Hematopoietic multipotent progenitor cell treated with erythropoietin and hydrocortisone succinate and interleukin-3 and kit ligand, for 4 days (in vitro differentiated cells): ENCODE measurements at places on chromosomes 3 and 15.

DNA sequence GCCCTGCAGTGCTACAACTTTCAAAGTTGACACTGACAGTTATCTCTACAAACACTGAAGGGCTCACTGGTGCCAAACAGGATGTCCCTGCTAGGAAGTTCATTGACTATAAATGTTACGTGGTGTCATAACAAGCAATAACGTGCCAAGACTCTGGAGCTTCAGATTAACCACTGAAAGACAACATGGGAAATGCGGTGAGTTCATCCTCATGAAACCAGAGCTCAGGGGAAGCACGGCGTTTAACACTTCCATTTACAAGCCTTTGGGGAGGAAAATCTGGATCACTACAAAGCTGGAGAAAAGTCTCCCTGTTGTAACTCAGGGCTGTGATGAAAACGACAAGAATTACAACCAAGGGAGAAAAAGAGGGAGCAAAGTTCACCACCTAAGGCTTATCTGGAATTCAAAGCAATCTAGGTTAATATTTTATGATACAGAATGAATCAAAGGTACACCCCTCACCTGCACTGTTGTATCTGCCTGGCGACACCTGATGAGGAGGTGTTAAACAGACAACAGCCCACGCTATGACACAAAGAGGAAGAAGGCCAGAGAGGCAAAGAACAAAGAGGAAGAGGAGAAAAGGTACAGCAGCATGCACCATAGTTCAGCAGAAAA, 27.0 kb downstream of the SHQ1 start:
- DNase-seq: peak; percentile 78

DNA sequence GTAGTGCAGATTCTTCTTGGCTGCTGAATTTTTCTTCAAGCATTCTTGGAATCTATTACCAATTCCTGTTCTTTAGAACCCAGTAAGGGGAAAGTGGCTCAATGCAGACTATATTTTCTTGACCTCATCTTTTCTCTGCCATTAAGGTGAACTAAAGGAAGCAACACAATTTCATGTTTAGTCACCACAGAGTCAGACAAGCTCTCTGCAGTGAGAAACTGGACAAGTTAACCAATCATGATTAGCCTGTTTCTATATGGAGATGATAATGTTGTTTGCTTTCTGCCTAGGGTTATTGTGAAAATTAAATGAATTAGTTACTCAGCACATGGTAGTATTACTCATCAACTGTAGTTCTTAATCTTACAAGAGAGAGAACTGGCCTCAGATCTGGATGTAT, 1075.1 kb downstream of the AGBL1 start:
- DNase-seq: no peak

- DNase-seq: peak; percentile 29
Observed at GRCh38 chr3:184568924-184569829, 7.6 kb downstream of the EPHB3 start.

- DNase-seq: peak; percentile 52
Observed at GRCh38 chr3:195172039-195172684, 98.8 kb downstream of the XXYLT1 start.

- no peak for DNase-seq
Observed at GRCh38 chr3:176141837-176142236, 1055.4 kb downstream of the TBL1XR1 start.

DNA sequence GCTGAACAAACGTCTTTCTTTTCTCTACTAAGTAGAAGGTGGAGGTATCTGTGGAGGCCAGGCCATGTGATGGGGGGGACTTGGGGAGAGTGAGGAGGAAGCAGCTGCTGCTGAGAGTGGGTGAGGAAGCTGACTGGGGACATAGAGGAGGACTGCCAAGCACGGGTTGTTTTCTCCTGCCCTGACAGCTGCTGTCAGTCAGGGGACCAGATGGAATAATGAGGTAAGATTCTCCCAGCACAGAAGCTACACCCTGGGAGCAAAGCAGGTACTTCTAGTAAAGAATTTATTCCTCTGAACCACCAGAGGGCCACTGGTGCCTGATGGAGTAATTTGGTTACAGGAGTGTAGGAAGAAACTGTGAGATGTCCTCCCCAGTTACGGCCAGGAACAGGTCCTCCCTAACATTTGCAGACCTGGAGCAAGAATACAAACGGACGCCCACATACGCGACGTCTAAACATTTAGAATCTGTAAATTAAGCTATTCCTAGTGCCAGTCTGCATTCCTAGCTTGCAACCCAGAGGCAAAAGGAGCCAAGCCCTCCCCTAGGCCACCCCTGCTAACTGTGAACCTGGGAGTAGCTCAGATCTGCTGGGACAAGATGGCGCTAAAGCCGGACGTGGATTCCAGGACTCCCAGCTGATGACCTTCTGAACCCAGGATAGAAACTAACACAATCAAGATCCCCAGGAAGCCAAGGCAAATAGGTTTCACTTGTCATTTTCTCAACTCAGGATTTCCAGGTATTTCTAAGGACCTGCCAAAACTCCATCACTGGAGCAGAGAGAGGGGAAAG, 14.8 kb downstream of the CRYGS start:
- peak; percentile 74 for DNase-seq

GRCh38 chr15:67079361-67079760, 14.0 kb downstream of the SMAD3 start:
- no peak for DNase-seq

- DNase-seq: no peak
Observed at GRCh38 chr3:2839876-2840275, 270.3 kb downstream of the IL5RA start.

DNA sequence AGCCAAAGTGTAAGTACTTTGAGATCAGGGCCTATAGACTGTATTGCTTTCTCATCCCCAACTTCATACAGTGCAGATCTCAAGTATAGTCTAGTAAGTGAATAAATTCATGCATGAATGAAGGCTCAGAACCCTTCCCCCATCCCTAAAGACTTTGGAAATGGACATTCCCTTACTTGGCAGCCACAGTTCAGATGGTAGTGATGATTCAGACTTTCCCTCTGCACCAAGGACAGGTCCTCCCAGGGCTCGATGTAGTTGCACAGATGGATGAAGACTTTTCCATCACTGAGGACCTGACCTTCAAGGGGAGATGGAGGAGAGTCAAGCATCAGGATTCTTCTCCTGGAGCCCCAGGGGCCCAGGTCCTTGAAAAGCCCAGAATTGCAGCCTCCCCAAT, 4.6 kb downstream of the TIMP4 start:
- DNase-seq: no peak

- DNase-seq: no peak
Observed at GRCh38 chr15:101024073-101024695, 105.0 kb downstream of the LRRK1 start.

DNA sequence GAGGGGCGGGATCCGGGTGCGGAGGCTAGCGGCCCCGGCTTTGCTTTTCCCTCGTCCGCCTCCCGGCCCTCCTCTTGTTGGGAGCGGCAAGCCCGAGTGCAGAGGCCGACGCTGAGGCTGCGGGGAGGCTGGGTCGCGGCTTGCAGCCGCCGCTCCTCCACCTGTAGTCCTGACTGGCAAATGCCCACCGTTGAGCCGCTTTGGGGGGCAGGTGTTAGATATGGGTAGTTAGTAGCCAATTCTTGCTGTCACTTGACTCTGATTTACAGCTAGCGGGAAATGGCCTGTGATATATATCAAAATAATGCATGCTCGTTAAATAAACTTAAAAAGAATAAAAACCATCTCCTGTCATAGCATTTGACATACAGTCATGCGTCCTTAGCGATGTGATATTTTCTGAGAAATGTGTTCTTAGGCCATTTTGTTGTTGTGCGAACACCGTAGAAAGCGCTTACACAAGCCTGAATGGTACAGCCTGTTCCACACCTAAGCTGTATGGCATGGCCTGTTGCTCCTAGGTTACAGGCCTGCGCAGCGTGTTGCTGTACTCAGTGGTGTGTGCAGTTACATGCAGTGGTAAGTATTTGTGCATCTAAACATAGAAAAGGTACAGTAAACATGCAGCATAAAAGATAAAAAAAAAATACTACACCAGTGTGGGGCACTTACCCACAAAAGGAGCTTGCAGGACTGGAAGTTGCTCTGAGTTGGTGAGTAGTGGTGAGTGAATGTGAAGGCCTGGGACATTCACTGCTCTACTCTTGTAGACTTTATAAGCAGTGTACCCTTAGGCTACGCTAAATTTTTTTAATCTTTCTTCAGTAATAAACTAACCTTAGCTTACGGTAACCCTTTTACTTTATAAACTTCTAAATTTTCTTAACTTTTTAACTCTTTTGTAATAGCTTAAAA, 873 bp downstream of the CAPN7 start:
- peak; percentile 72 for DNase-seq

DNA sequence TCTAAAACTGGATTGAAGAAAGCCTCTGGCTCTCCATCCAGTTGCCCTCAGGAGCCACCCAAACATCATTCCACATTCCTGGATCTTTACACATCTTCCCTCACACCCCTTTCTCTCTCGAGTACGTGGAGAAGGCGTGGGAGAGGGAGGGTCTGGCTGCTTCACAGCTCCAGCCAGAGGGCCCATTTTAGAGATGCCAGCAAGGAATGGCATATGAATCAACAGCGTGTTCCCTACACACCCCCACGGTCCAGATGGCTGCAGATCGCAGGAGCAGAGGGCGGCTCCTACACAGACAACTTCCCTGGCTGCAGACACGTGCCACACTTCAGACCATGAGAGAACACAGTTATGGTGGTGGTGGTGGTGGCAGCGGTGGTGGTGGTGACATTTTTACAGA, 280.1 kb downstream of the ERC2 start:
- no peak for DNase-seq

- no peak for DNase-seq
Observed at GRCh38 chr15:100731267-100732152, 129.1 kb downstream of the ASB7 start.

- no peak for DNase-seq
Observed at GRCh38 chr3:41178576-41178975, 20.7 kb upstream of the CTNNB1 start.

DNA sequence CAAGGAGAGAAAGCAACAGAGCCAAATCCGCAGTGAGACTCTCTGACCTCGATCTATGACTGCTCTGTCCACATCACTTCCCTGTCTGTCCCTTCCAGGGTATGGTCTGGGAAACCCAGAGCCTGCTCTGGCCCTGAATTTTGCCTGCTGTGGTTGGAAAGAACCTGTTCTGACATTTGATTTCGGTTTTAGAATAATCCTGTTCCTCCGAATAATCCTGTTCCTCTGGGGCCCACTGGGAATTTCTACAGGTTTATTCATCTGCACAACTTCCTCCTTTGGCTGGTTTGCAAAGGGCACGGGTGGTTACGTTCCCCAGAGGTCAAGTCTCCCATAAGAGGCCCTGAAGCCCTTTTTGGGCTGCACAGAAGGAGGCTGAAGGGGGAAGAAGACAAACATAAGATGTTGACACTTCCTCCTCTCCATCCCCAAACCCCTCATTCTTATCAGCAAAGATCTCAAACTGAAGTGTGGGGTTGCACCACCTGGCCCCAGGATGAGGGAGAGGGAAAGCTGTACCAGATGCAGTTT, 10.6 kb downstream of the LAMP3 start:
- DNase-seq: peak; percentile 18

DNA sequence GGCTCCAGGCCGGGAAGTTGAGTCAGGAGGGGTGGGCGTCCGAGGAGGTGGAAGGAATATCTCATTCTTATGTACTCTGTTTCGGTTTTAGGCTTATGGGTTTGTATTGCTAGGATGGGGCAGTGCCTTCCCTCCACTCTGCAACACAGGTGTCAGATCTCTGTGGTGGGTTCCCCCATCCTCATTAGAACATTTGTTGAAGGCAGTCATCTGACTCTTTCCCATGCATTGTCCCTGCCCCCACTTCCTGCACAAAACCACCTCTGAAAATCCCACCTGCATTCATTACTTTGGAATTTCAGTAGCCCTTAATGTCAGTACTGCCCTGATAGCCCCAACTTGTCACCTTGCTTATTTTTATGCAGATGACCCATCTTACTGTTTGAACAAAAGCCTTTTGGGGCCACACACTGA, 29.5 kb downstream of the GYG1 start:
- DNase-seq: no peak

- DNase-seq: no peak
Observed at GRCh38 chr15:48876057-48876456, 1.9 kb upstream of the EID1 start.

DNA sequence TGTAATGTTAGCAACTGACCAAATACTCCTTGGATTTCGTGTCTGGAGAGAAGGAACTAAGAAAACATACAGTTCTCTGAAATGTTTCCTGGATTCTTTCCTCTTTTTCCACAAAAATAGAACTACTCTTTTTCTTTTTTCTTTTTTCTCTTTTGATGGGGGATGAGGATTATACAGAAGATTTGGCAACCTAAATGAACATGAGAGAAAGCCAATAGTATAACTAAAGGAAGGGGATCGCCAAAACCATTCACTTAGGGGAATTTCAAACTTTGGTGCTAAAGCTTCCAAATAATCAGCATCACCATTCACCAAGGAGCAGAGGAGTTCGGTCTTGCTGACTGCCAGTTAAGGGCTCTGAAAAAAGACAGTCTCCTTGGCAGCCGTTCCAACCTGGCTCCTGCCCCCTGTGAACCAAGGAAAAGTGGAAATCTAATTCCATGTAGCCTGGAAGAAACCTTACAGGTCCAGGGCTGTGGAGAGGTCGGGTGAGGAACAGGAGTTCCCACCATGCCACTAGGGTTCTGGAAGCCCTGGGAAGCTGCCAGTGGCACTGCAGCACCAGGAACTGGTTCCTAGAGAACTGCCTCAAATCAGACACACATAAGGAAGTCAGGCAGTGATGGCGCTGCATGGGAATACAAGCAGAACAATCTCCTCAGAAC, 176.9 kb downstream of the TNIK start:
- no peak for DNase-seq

DNA sequence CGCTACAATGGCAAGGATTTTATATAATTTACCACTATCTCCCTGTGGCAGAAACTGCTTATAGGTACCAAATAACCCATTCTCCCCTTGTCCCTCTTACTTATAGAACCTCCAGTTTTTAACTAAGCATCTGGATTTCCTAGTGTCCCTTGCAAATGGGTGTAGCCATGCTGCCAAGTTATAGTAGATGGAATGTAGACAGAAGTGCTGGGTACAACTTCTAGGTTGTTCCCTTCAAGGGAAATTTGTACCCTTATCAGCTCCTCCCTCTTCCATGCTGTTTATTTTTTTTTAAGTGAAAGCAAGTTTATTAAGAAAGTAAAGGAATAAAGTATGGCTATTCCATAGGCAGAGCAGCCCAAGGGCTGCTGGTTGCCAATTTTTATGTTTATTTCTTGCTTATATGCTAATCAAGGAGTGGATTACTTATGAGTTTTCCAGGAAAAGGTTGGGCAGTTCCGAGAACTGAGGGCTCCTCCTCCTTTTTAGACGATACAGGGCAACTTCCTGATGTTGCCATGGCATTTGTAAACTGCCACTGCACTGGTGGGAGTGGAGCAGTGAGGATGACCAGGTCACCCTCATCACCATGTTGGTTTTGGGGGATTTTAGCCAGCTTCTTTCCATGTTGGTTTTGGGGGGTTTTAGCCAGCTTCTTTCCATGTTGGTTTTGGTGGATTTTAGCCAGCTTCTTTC, 40.1 kb upstream of the TM4SF19 start:
- DNase-seq: peak; percentile 72

- DNase-seq: no peak
Observed at GRCh38 chr15:89806210-89806558, 8.5 kb downstream of the ANPEP start.

- no peak for DNase-seq
Observed at GRCh38 chr3:94513600-94513999, 450.7 kb downstream of the NSUN3 start.
